ENCODE measurements at places on chromosomes 1 and 21.

DNA sequence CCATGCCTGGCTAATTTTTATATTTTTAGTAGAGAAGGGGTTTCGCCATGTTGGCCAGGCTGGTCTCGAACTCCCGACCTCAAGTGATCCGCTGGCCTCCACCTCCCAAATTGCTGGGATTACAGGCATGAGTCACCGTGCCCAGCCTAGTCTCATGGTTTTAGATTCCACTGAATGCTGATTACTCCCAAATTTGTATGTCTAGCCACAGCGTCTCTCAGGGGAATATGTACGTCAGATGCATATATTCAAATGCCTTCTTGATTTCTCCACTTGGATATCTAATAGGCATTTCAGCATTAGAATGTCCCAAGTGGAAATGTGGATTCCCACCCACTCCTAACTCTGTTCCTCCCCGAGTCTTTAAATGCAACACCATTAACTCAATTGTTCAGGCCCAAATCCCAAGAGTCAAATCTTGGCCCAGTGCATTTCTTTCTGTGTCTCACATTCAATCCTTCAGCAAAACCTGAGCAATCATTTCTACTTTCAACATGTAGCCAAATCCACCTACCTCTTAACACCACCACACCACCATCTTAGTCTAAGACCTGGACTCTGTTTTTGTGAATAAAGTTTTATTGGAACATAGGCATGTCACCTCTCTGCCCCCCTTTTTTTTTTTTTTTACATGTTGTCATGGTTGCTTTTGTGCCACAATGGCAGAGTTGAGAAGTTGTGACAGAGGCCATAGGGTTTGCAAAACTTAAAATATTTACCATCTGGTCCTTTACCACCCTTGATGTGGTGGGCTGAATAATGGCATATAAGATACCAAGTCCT, 9.8 kb upstream of the CAMTA1 start:
- DNase-seq: no peak

GRCh38 chr1:168368131-168368530, 87.5 kb downstream of the TBX19 start:
- DNase-seq: no peak

- DNase-seq: no peak
These were observed 151.6 kb downstream of the AJAP1 start for GRCh38 chr1:4805987-4806386.

DNA sequence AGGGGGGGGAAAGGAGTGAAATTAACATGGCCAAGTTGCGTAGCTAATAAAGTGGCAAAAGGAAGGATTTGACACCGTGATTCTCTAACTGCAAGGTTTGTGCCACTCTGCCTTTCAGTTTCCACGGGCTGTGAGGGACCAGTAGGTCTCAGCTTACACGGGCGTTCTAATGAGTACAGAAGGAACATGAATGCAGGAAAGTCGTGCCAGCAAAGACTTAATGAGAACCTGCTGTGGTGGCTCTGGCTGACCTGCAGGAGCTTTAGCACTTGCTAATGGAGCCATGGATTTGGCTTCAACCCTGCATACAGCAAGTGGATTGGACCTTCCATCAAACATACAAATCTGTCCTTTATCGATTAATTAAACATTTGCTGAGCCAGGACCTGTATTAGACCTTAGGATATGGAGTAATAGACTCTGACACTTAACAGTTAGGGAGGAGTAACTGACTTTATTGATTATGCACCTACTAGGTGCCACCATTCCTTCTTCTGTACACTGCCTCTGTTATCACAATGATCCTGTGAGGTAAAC, 15.1 kb upstream of the PITHD1 start:
- no peak for DNase-seq

GRCh38 chr1:119943216-119943615, 46.9 kb upstream of the ADAM30 start:
- no peak for DNase-seq
